Glutamatergic neuron (in vitro differentiated cells): ENCODE measurements at places on chromosomes 1 and 21.
A peak's percentile ranks its signal among the peaks of the same experiment; 100 is the strongest.

- DNase-seq = no peak
Measured at GRCh38 chr21:42349420-42350317, 1.1 kb downstream of the TFF2 start.

DNA sequence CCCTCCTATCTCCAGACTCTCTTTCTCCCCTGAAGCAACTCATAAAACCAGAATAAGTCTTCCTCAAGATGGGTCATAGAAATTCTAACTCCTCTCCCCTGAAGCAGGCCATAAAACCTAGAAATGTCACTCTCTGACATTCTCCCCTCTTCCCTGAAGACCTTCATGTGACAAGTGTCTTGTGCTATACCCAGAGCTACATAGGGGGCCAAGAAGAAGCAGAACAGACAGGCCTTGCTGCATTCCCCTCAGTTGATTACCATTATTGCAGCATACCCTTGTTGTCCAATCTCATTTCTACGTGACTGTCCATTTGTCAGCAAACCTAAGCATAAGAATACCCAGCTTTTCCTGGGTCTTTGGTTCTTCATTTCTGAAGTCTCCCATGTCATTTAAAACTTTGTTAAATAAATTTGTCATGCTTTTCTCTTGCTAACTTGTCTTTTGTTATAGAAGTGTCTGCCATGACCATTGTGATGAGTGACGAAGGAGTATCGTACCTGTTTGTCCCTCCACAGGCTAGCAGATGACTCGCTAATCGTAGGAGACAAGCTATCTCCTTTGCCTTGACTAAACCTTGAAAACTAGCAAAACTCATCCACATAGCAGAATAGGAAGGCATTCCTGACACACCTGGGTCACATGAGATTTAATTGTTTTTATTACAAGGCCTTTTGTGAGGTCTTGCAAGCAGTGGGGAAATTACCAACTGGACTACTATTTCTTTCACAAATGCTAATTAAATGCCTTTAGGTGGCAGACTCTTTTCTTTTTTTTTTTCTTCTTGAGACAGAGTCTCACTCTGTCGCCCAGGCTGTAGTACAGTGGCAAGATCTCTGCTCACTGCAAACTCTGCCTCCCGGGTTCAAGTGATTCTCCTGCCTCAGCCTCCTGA, 39.4 kb upstream of the ZNF326 start:
- DNase-seq = no peak

- peak; percentile 36 for DNase-seq
Measured at GRCh38 chr1:85577419-85578320, 2.9 kb upstream of the CCN1 start.

GRCh38 chr1:206735553-206736031, 35.0 kb upstream of the IL19 start:
- no peak for DNase-seq

DNA sequence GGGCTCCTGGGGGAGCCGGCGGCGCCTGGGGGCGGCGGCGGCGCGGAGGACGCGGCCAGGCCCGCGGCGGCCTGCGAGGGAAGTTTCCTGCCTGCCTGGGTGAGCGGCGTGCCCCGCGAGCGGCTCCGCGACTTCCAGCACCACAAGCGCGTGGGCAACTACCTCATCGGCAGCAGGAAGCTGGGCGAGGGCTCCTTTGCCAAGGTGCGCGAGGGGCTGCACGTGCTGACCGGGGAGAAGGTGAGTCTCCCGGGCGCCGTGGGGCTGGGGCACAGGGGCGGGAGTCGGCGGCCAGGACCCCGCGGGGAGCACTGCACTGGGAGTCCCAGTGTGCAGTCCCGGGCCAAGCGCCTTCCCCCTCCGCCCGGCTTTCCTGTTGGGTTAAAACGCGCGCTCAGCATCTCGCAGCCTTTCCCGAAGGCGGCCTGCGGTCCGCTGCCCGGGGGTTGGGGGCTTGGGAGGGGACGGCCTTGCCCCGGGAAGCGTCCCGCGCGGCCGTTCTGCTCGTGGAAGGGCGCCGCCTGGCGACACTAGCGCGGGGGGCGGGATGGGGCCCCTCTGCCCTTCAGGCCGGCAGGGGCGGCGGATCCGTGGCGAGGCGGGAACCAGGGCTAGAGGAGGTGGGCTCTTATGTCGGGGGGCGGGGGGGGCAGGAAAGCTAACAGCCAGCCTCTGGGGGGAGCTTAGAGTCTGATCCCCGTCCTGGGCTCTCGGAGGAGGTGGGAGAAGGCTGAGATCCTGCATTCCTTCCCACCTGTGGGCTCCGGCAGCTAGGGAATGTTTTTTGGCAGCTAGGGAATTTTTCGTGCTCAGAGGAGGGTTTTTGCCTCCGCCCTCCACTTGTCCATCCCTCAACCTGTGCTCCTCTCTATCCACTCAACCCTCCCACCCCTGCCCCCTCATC, 1.1 kb downstream of the HUNK start:
- DNase-seq = peak; percentile 83

GRCh38 chr1:63821091-63822005, 47.5 kb downstream of the ROR1 start:
- no peak for DNase-seq

GRCh38 chr1:53617851-53618499, 121.0 kb downstream of the GLIS1 start:
- DNase-seq = no peak

- DNase-seq = peak; percentile 27
Measured at GRCh38 chr1:117565745-117566455, 39.9 kb upstream of the TENT5C start.

- DNase-seq = peak; percentile 28
Measured at GRCh38 chr1:172089768-172090510, 248.6 kb downstream of the DNM3 start.

- DNase-seq = no peak
Measured at GRCh38 chr21:38265166-38265565, 8.4 kb downstream of the KCNJ15 start.

DNA sequence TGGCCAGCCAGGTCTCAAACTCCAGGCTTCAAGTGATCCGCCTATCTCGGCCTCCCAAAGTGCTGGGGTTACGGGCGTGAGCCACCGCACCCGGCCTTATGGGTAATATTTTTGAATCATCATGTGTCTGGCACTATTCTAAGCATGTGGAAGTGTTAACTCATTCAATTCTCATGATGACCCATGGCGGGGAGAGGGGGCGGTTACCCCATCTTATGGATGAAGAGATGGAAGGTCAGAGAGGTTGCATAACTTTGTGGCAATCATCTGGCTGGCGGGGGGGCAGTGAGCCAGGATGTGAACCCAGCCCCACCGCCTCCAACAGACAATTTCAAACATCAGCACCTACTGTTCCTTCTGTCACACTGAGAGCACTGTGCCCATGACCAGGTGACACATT, 11.5 kb upstream of the TAS1R2 start:
- DNase-seq = no peak

- DNase-seq = no peak
Measured at GRCh38 chr1:174051956-174052355, 29.8 kb upstream of the RC3H1 start.

DNA sequence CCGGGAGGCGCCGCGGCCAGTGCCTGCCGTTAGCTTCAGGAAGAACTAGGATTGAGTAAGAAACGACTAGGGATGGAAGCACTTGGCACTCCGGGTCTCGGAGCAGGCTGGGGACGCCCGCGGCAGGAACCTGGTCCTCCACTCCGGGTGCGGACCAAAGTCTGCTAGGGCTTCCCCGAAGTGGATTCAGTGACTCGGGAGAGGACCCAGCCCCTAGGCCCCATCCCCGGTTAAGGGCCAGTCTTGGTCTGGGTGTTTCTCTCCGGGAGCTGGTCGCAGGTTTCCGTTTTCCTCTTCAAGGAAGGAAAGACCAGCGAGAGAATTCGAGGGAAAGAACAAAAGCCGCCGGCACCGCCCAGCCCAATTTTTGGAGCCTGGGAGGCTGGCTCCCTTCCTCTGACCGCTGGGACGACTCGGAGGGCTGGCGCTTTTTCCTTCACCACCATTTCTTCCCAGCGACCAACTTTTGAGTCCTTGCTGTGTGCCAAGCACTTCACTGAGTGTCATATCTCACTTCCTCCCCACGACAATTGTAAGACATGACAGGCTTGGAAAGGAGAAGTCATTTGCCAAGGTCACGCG, 16.8 kb upstream of the STMN1 start:
- DNase-seq = peak; percentile 48

DNA sequence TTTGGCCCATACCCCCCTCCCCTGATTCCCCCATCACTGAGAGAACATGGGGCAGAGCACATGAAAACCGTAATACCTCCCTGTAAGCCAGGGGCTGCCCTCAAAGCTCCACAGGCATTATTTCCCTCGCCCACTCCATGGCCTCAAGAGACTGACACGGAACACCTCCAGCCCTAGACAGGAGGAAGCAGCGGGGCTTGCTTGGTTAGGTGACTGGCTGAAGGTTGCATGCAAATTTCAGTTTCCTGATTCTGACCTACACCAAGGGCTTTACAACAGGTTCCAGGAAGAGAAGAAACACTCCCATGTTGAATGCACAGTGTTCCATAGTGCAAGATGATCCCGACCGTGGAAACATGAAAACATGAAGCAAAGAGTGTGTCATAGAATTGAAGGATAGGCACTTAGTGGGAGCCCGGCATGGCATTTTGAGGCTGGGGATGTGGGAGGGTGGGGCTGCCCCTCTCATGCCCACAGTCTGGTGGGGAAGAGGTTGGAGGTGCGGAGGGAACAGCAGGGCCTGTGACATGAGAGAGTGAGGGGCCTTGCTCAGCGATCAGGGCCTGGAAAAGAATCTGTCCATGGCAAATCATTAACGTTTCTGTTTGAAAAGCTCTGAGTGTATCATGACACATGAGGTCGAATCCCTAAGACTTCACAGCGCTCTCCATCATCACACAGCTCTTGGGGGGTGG, 33.5 kb downstream of the GPR137B start:
- no peak for DNase-seq

- no peak for DNase-seq
Measured at GRCh38 chr1:60857851-60858250, 224.5 kb upstream of the NFIA start.

DNA sequence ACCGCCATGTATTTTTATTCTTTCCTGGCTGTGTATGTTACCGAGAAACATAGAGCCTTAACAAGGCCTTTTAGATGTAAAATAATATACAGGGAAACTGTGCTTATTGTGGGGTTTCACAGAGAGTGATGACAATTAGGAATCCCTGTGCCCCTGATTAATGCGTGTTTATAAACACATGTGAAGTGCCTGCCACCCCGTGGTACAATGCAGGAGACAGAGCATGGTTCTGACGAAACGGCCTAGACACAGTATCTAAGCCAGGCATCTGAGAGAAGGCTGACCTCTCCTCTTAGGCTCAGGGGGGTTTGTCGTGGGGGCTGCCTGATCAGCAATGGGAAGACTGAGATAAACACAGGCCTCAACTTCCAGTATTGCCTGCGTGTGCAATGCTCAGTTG, 200.0 kb downstream of the AJAP1 start:
- DNase-seq = no peak

- no peak for DNase-seq
Measured at GRCh38 chr1:240784776-240785175, 172.8 kb upstream of the GREM2 start.

- no peak for DNase-seq
Measured at GRCh38 chr1:24865168-24865567, 64.9 kb downstream of the RUNX3 start.

DNA sequence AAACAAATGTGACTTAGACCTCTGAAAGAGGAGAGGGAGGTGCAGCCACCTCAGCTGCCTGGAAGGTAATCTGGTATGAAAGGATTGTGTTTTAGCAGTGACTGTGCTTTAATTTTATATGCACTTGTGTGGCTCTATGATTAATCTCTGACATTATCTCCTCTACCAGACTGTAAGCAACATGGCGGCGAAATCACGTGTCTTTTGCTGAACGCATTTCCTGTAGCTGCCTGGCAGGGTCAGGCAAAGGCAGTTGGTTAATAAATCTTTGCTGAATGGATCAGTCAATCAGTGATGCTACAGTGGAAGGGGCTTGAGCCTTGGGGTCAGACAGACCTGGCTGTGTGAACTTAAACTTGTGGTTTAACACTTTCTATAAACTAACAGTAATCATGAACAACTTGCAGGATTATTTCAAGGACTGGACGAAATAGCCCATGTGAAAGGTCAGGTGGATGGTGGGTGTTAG, 96.9 kb downstream of the ADSS2 start:
- no peak for DNase-seq

GRCh38 chr1:52288286-52288685, 77.7 kb downstream of the CC2D1B start:
- DNase-seq = no peak

DNA sequence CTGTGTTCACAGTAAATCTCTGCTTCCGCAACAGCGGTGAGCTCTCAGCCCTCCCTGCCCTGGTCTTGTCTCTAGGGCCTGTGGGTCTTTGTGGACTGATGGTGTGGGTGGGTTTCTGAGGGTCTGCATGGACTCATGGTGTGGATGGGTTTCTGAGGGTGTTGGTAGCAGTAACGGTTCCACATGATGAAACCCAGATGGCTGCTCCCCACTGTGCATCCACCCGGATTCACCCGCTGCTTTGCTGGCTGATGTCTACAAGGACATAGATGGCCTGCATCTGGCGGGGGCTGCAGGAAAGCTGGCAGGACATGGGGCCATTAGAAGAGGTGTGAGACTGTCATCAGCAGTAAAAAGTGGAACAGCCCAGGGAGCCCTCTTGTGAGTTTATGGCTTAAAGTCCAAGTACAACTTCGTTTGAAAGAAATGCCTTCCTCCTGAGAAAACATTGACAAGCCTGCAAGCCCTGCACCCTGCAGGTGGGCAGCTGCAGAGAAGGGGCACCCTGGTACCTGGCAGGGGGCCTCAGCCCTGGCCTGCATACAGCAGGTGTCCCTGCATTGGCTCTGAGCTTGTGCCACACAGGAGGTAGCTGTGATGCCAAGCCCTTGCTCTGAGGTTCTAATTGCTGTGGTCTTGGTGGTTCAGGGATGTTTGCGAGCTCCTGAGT, 156.9 kb upstream of the COL6A1 start:
- no peak for DNase-seq

GRCh38 chr1:60831780-60832179, 250.6 kb upstream of the NFIA start:
- no peak for DNase-seq

DNA sequence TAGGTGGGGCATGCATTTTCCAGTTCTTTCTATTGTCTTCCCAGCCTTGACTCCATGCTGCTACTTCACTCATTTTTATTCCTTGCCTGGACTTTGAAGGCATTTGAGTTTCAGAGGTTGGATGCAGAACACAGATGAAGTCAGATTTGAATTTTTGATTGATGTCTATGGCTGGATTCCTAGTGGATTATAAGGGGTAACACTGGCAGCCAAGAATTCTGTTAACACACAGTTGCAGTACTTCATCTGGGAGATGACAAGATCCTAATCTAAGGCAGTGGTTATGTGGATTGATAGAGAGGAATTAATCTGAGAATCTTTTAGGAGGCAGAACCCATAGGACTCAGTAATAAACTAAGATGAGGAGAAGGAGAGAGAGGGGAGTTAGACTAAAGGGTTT, 439.0 kb upstream of the USP24 start:
- no peak for DNase-seq

DNA sequence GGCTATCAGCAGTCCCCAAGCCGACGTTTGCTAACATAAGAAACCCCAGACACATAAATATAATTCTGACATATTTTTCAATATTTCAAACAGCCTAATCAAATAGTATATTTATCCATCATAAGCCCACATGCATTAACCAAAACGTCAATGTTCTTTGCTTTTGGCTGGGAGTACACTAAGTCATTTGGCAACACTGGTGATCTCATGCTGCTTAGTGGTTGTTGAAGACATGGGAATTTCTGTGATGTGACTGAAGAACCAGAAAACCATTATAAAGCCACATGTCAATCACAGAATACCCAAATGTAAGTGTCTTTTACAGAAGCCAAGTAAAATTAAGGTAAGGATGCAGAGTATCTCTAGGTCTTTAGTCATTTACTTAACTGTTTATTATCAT, 57.6 kb downstream of the PLPPR5 start:
- no peak for DNase-seq
